CD4-positive, alpha-beta memory T cell (primary cell): ENCODE measurements at places on chromosomes 16 and 17. TPM values are rescaled to one million over a fixed set of nuclear protein-coding genes. Genes with fewer than 3 reads are reported as not detected.
A peak's percentile ranks its signal among the peaks of the same experiment; 100 is the strongest.

DNA sequence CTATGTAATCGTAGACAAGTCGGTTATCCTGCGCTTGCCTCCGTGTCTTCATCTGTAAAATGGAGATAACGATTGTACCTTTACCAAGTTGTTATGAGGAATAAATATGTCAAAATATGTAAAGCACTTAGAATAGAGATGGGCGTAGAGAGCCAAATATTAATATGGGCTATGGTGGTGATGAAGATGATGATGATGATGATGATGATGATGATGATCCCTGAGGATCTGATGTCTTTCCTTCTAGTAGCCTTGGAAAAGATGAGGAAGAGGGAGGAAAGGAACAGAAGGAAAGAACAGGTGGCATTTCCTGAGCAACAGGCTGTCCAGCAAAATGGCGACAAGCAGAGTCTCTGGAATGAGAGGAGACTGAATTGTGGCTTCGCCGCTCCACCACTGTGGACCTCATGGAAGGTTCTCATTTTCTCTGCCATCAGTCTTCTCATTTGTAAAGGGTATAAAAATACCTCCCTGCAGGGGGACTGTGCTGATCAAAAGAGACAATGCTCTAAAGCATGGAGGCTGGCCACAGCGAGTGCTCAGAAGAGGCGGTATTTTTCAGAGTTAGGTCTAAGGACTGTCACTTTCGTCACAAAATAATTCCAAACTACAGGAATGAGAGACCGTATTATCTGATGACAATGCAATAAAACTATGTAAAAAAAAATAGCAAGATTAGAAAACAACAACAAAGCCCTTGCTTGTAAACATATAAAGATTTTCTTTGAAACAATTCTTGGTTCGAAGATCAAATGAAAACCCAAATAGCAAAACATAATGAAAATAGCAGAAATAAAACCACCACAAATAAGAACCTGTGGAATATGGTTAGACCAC, 17.2 kb upstream of the RCVRN start:
- DNase-seq: no peak

- no peak for DNase-seq
Measured at GRCh38 chr17:7846765-7847661, 7.9 kb upstream of the TMEM88 start.

DNA sequence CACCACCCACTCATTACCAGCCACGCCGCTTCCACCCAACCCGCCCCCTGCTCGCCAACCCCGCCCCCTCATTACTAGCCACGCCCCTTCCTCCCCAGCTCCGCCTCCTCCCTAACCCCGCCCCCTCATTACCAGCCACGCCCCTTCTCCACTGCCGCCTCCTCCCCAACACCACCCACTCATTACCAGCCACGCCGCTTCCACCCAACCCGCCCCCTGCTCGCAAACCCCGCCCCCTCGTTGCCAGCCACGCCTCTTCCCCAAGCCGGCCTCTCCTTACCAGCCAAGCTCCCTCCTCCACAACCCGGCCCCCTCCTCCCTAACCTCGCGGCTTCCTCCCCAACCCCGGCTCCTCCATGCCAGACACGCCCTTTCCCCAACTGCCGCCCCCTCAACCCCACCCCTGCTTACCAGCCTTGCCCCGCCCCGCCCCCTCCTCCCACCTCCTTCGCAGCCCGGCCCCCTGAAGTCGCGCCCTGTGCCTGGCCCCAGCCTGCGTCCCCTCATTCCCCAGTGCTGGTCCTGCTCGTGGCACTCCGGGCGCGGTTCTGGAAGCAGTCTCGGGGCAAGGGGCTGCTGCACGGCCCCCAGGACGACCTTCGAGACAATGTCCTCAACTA, 7.3 kb downstream of the SLC22A31 start:
- DNase-seq: peak; percentile 53

DNA sequence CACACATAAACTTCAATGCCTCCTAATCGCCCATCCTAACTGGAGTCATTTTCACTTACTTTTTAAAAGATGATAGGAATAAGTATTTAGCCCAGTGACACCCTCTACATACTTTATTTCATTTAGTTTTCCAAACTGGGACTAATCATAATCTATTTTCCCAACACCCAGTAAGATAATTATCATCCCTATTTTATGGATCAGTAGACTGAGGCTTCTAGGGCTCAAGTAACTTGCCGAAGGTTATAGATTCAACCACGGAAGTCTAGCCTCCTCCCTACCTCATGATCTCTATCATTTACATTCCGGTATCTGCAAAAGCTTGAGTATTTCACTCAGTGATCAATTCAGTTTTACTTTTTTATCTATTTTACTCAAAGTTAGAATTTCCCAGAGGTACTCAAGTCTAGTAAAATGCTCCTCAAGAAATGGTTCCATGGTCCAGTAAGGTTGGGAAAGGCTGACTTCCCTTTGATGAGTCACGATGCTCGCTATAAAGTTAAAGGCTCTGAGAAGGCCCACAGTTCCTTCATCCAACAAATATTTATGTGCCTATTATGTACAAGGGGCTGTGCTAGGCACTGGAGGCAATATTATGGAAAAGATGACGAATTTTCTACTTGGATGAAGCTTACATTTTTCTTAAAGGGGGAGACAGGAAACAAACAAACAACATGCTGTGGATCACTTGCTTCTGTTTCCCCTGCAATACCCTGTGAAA, 75.1 kb downstream of the TOX3 start:
- DNase-seq: no peak

DNA sequence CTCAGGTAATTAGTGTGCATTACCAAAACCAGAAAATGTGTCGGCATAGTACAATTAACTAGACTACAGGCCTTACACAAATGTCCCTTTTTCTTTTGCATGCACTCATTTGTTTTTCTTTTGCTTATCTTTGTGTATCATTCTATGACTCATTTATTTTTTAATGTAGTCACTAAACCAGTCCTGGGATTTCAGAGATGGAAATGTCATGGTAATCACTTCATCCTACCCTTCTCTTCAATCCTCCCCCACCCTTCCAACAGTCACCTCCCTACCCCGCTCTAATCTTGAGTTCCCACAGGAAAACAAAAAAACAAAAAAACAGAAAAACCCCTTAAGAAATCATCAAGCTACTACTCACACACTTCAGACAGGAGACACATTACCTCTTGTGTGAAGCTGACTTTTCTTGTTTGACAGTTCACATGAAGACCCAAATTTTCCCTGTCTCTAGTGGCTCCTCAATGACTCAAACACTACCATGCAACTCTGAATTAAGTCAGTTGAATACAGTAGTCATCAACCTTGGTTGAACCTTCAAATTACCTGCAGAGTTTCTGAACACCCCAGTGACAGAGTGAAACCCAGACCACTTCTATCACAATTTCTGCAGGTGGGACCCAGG, 242.4 kb upstream of the SALL1 start:
- no peak for DNase-seq

Gene HS3ST3A1
- total RNA-seq: 4.4 TPM

Gene PYDC1
- total RNA-seq: not detected

DNA sequence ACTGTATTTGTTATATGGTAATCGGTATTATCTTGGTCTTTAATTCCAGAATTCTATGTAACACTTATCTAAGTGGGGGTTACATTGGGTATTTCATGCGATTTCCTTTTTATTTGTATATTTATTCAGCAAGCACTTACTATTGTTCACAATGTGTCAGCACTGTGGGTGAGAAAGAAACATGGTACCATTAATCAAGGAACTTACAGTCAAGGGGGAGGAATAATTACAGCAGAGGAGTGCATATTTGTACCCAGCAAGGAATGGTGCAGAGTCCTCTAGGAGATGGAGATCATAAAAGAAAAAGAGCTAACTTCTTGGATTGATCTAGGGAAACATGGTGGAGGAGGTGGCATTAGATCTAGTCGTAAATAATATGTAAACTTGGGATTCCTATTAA, 117.0 kb upstream of the KCNJ16 start:
- no peak for DNase-seq

Gene HSD17B2
- total RNA-seq: not detected

GRCh38 chr17:79691931-79692330, 38.8 kb upstream of the ENPP7 start:
- DNase-seq: no peak

GRCh38 chr16:83365166-83365565, 442.6 kb upstream of the HSBP1 start:
- DNase-seq: no peak

- DNase-seq: no peak
Measured at GRCh38 chr16:56207421-56207820, 16.1 kb downstream of the GNAO1 start.

DNA sequence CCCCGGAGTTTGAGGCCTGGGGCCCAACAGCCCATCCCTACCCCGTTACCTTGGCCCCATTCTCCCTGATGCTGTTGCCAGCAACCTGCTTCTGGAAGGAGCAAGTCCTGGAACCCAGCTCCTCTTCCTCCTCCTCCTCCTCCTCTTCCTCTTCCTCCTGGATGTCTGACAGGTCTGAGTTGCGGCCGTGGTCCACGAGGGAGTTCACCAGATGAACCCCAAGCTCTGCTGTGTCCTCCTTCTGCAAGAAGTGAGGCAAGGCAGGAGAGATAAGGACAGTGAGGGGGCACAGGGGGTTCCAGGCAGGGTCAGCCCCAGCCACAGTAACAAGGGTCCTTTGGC, 18.7 kb downstream of the TSPOAP1 start:
- no peak for DNase-seq

Gene TGFB1I1
- 0.49 TPM for total RNA-seq

GRCh38 chr17:69757688-69758430, 317.2 kb upstream of the KCNJ16 start:
- no peak for DNase-seq
